ENCODE measurements at places on chromosomes 2 and 18. TPM values are rescaled to one million over a fixed set of nuclear protein-coding genes. Genes with fewer than 3 reads are reported as not detected.

Gene GLS
- total RNA-seq, result 95.0 TPM

Gene CGREF1
- 28.2 TPM for total RNA-seq

Gene RNMT
- total RNA-seq, result 14.7 TPM

Gene ALK
- not detected for total RNA-seq

Gene MCM6
- 9.9 TPM for total RNA-seq

Gene DQX1
- not detected for total RNA-seq

Gene ANKRD23
- total RNA-seq, result 0.32 TPM

Gene LIPG
- 32.9 TPM for total RNA-seq

Gene CHRND
- total RNA-seq, result not detected

Gene HRH4
- not detected for total RNA-seq

Gene MGAT4A
- total RNA-seq, result 0.54 TPM

Gene ZNF516
- total RNA-seq, result 26.1 TPM

Gene KYNU
- not detected for total RNA-seq

Gene GCG
- not detected for total RNA-seq

Gene KLHL29
- 5.2 TPM for total RNA-seq

Gene SERPINB12
- not detected for total RNA-seq

Gene ACADL
- total RNA-seq, result not detected

Gene L3MBTL4
- total RNA-seq, result not detected

Gene SNED1
- 84.5 TPM for total RNA-seq
